ENCODE measurements at places on chromosomes 13 and 19.
A peak's percentile ranks its signal among the peaks of the same experiment; 100 is the strongest.

DNA sequence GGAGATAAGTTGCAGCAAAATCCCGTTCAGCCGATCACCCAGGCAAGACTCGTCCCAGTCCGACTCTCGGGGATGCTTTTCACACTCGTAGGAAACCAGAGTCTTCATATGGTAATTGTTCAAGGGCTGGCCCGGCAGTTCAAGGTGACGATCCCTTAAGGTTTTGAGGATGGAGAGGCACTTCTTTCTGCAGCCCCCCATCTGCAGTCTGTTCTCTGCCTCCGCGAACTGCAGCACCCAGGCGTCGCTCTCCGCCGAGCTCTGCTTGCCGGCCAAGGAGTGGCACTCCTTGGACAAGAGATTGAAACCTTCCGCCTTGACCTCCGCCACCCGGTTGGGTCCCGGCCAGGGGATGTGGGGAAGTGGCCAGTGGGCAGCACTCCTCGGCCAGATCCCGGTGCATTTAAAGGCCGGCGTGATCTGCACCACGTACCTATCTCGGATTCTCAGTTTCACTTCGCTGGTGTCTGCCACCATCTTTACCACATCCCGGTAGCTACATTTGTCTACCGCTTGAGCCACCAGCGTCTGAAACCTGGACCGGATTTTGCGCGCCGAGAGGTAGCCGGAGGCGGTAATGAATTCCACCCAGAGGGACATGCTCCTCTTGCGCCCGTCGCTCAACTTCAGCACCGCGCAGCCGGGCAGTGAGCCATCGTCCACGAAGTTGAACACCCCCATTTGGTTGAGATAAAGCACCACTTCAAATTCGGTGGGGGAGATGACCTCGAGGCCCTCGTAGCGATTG is 1.1 kb downstream of the MAB21L1 start:
- DNase-seq = peak; percentile 59

DNA sequence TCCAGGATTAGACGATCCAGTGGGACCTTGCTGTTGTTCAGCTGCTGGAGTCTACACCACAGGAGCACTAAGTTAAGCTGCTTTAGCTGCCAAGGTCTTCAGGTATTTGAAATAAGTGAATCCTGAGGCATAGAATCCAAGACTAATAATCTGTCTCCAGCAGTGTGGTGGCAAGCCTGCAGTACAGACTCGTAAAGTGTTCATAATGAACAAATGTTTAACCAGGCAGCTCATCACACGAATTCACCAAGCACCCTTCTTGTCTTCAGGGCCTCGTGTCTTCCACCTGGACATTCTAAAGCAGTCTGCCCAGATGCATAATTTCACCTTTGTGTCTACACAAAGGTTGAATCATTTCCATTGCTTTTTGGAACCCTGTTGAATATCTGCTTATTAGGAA is 5.3 kb downstream of the ATP11A start:
- no peak for DNase-seq

DNA sequence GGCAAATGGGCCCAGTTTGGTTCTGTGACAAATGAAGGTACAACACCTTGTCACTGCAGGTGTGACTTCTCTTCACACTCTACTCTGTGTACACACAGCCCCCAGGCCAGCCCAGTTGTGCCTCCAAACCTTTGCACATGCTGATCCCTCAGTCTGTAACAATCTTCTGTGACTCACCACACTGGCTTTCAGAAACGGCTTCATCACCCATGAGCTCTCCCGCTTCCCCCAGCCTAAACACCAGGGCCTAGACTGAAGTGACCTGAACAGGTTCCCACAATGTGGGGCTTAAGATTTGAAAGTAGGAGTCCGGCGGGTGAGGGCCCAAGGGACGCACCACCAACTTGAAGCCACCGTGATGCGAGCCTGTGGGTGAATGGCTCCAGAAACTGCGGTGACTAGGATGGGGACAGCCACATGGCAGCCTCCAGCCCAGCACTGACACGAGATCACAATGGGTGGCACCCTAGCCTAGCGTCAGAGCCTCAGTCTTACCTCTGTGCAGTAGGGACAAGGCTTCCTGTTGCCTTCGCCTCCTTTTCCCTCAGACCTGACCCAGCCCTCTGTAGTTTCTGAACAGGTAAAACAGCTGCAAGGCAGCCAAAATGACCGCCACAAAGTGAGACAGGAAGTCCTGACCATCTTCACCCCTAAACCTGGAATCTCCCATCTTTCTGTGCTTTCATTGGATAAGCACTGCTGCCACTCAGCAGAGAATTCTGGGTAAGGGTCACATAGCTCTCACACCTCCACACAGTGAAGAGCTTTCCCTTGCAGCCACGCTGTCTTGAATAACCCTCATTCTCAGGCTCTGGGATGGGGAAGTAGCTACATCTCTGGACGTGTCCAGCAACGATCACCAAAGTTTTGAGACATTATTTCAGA is 34.2 kb upstream of the ZNF599 start:
- no peak for DNase-seq

DNA sequence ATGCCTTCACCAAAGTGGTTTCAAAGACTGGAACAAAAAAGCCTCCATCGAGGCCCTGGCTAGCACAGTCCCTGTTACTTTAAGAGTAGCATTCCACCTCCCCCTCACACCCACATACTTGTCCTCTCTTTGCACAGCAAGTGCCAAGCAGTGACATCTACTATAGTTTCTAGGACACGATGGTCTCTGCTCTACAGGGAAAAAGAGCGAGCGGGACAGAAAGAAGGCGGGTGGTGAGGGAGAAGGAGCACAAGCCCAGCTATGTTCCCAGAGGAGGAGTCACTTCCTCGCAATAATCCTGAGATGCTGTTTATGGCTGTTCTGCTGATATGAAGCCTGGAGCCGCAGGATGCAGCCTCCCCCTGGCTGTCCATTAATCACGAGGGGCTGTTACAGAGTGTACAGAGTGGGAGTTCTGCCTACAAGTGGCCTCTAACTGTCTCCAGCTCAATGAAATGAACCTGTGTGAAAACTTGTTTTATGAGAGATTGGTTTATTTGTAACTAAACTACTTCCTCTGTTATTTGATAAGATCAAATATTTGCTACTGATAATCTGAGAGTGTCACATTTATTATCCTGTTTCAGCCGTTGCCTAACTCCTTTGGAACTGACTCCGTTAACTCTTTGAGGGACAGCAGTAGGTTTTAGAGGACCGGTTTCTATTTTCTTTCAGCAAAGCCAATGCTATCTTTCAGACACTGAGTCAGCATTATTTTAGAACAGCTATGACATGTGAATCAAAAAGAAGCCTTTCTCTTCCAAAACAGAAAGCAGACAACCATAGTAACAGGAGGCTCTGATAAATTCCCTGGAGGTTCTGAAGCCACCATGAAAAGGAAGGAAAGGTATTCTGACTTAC is 208.0 kb downstream of the SPRY2 start:
- DNase-seq = peak; percentile 38

- DNase-seq = no peak
Observed at GRCh38 chr19:29542327-29542726, 16.5 kb downstream of the VSTM2B start.

- peak; percentile 11 for DNase-seq
Observed at GRCh38 chr13:24129914-24130774, 30.4 kb upstream of the SPATA13 start.

GRCh38 chr13:72104656-72105180 is 237.7 kb upstream of the DACH1 start:
- peak; percentile 49 for DNase-seq

DNA sequence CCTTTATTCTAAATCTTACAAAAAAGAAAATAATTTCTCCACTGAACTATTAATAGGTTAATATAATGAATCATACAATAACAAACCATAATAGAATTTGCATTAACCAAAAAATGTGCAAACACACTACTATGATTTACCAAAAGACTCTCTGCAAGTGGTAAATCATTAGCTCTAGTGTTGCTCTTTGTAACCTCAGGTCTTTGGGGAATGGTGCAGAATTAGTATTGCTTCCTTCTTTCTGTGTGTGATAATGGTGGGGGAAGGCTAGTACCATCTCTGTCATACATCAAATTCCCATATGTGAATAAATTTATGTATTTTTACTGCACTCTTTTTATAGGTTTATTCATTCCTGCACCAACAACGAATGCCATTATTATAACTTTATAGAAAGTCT is 105.1 kb downstream of the COG6 start:
- no peak for DNase-seq

DNA sequence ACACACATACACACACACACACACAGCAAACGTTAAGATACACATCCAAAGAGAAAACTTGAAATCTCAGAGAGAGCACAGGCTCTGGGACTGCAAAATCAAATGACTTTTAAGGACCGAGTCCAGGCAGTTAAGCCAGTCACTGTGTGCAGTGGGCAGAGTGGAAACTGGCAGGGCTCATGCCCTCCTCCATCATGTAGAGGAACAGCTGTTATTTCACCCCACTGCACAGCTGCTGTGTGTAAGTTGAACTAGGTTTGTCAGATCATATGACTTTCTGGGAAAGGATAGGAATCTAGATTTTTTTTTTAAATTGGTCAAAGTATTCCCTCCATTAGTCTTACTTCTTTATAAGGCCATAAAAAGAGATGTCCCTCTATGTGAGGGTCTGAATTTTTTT is 1002.1 kb downstream of the UQCRFS1 start:
- DNase-seq = no peak

DNA sequence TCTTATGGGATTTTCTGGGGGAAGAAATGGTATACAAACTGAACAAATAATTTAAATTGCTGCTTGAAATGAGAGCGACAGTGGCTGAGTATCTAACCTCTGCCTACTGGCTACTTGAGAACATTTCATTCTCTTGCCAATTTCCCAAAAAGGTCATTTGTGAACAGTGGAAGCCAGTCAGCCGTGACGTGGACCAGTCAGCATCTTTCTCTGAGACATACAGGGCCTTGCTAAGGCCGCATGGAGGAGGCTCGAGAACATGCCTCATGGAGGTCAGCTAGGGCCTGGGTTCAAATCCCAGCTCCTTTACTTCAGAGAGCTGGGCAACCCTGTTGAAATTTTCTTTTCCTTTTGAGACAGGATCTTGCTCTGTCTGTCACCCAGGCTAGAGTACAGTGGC is 20.3 kb downstream of the ZC3H4 start:
- DNase-seq = no peak

GRCh38 chr19:57558525-57558924 is 1.1 kb downstream of the ZNF550 start:
- DNase-seq = peak; percentile 15

- DNase-seq = no peak
Observed at GRCh38 chr19:10828981-10829821, 6.8 kb downstream of the TMED1 start.

- DNase-seq = no peak
Observed at GRCh38 chr19:14428882-14429416, 4.2 kb upstream of the PKN1 start.

DNA sequence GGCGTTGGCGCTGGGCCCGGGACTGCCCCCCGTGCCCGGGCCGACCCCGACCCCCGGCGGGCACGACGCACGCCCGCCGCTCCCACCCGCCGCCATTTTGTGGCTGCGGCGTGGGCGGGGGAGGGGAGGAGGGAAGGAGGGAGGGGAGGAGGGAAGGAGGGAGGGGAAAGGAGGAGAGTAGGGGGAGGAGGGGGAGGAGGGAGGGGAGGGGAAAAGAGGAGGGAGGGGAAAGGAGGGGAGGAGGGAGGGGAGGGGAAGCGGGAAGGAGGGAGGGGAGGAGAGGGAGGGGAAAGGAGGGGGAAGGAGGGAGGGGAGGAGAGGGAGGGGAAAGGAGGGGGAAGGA is at the start of gene BTBD2:
Gene BTBD2 (minus strand): TSS at position 107 of the 343 bp plus-strand sequence. CDS start 11 bp downstream, at position 96.
- DNase-seq = peak; percentile 86

DNA sequence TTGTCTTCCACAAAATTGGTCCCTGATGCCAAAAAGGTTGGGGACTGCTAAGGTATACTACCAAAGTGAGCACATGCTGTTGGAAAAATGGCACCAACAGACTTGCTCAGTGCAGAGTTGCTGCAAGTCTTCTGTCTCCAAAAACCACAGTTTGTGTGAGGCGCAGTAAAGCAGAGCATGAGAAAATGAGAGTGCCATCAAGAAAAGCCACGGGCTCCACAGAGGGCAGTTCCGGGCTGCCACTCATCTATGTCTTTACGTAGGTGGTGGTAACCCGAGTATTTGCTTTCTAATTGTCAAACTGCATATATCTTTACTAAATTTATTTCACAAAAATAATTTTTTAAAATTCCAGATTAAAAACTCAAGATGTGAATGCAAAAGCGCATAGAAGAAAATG is 123.8 kb downstream of the RNF17 start:
- no peak for DNase-seq

GRCh38 chr19:18478545-18479311 is 40.8 kb upstream of the ISYNA1 start:
- DNase-seq = peak; percentile 95

DNA sequence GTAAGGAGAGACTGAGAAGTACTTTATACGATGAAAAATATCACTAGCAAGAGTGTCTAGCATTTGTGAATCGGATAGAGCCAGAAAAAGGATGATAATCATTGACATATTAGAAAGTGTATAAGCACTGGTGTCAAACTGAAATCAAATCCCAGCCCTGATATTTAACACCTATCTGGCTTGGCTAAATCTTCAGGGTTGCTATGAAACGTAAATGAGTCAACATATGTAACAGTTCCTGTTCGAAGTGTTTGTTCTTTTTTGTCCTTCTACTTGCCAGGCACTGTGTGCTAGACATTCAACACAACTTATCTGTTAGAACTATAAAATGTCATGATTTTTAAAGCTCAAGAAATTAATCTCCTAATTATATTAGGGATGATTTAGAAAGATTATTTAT is 40.8 kb downstream of the SERPINE3 start:
- DNase-seq = peak; percentile 14

DNA sequence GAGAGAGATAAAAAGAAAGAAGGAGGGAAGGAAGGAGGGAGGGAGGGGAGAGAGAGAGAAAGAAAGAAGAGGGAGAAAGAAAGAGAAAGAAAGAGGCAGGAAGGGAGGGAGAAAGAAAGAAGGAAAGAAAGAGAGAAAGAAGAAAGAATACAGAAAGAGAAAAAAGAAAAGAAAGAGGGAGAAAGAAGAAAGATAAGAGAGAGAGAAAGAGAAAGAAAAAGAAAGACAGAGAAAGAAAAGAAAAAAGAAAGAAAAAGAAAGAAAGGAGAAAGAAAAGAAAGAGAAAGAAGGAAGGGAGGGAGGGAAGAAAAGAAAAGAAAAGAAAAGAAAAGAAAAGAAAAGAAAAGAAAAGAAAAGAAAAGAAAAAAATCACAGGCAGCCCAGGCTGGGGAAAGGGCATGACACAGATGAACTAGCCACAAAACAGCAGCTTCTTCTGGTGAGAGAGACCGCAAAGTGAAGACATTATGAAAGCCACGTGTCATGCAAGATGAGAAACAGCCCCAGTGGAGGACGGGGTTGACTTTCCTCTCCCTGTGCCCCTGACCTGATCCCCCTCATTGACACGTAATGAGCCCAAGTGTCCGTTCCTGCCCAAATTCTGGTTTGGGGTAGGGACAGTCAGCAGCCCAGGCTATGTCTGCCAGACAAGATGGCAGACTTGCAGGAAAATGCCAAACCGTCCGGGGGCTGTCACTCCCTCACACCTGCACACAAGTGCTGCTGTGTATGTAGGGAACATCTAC is 102.1 kb downstream of the INSR start:
- DNase-seq = peak; percentile 68

- no peak for DNase-seq
Observed at GRCh38 chr13:109666656-109667055, 119.7 kb downstream of the IRS2 start.

GRCh38 chr13:32745509-32745908 is 159.3 kb downstream of the PDS5B start:
- DNase-seq = no peak

- peak; percentile 90 for DNase-seq
Observed at GRCh38 chr13:98089246-98089645, 53.6 kb upstream of the FARP1 start.
